ENCODE measurements at places on chromosomes 3 and 15.

DNA sequence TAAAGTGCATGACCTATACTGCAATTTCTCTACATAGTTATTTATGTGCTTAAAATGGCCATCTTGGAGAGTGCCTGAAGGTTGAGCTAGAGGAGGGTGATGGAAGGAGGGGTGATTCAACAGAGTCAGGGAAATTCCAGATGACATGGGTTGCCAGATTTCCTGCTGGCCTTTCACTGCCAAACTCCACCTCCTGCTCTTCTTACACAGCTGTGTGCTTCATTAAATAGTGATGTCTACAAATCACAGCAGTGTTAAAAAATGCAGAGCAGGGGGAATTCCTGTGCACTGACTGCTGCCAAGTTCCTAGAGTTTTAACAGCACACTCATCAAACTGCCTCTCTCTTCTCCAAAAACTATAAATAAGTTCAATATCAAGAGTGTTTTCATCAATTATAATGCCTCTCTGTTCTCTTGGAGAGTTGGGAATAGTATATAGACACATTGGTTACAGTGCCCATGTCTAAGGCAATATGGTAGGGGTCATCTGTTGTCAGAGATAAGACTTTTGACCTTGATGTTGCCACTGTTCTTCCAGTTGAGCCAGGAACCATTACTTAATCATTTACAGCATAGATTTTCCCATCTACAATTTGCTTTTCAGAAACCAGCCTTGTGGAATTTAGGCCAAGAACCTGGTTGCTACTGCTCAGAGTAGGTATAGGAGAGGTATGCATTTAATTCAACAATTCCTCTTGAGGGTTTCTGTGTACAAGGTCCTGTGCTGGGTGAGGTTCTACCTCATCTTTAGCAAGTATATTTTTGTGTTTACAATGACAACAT is 79.6 kb downstream of the TP63 start:
- DNase-seq, result no peak

- DNase-seq, result no peak
These were observed 636.2 kb downstream of the NAALADL2 start for GRCh38 chr3:175495331-175495730.

- no peak for DNase-seq
These were observed 53.5 kb downstream of the BFSP2 start for GRCh38 chr3:133453383-133453782.

DNA sequence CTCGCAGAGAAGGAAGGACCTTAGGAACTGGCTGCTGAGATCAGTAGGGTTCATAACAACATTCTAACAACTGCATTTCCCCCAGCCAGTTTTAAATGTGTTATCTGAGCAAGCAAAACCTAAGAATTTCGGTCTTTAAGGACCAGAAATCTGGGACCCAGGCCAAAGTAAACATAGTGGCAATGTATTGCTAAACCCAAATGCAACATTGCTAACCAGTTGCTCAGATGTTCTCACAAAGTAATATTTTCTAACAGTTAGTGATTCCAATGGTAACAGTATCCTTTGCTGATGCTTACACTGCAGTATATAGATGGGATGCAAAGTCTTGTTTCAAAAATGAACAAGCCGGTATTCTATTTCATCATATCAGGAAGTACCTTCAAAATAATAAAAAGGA is 254.3 kb downstream of the RYR3 start:
- DNase-seq, result no peak

DNA sequence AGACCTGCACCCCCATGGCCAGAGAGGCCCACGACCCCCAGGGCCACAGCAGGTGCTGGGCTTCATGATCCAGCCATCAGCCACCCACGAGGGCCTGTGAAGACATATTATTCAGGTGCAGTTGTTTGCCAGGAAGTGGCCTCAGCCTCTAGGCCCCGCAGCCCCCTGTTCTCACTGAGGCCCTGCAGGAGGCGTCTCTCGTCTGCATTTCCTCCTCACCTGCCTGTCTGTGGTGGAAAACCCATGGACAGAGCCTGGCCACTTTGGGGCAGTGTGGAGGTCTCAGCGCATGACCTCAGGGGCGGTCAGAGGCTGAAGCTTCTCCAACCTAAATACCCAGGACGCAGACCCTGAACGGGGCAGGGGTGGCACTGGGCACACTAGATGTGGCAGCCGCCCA is 18.6 kb downstream of the UROC1 start:
- DNase-seq, result no peak

DNA sequence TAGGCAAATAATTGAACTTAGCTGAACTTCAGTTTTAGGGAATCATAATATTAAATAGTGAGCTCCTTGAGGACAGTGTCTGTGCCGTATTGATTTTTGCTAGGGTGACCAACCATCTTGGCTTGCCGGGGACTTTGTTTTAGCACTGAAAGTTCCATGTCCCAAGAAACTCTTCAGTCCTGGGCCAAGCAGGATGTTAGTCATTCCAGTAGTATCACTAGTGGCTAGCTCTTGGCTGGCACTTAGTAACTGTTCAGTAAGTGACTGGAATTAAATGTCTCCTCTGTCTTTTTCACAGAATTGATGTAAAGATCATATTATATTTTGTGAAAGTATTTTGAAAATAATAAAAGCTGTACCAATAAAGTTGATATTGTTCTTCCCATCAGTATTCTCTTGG is 42.3 kb downstream of the RSRC1 start:
- DNase-seq, result no peak

- DNase-seq, result no peak
These were observed 32.1 kb downstream of the SEC62 start for GRCh38 chr3:169998668-169999131.

DNA sequence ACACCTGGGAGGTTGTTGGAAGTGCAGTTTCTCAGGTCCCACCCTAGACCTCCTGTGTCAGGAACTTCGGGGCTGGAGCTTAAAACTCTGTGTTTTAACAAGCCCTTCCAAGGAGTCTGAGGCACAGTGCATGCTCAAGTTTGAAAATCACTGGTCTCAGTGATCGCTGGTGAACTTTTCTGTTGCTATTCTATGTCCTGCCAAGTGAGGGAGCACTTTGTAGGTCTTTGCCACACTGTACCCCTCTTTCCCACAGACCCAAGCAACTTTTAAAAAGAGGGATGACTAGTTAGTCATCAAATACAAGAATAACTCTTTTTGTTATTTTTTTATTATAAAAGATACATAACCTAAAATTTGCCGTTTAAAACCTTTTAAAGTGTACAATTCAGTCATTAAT is 133.7 kb downstream of the AGBL1 start:
- DNase-seq, result no peak

DNA sequence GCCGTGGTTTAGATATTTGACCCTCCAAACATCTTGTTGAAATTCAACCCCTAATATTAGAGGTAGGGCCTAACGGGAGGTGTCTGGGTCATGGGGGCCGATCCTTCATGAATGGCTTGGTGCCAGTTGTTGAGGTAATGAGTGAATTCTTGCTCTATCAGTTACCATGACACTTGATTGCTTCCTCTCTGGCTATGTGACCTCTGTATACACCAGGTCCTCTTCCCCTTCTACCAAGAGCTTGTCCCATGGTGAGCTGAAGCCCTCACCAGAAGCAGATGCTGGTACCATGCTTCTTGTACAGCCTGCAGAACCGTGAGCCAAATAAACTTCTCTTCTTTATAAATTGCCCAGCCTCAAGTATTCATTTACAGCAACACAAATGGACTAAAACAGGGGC is 41.8 kb upstream of the TIPARP start:
- DNase-seq, result no peak

- DNase-seq, result peak; percentile 23
These were observed 21.4 kb upstream of the NR2C2 start for GRCh38 chr3:14925729-14926591.

GRCh38 chr3:186133980-186134379 is 25.1 kb upstream of the ETV5 start:
- no peak for DNase-seq

DNA sequence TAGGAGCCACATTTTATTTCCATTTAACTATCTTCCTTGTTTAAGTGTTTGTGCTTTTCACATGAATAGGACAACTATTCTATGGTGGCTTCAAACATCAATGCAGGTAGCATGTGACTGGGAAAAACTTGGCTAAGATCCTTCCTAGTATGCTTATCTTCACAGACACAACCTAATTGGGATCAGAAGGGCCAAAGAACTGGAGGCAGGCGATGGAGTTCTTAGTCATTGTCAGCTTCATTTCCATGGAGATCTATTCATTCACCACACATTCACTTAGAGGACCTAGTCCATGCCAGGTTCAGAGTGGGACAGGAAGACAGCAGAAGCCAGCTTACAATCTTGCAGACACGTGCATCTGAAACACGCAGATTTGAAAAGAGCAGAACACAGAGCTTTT is 277.5 kb upstream of the PPP2R3A start:
- no peak for DNase-seq

- DNase-seq, result no peak
These were observed 64.2 kb downstream of the BOC start for GRCh38 chr3:113275583-113275928.

DNA sequence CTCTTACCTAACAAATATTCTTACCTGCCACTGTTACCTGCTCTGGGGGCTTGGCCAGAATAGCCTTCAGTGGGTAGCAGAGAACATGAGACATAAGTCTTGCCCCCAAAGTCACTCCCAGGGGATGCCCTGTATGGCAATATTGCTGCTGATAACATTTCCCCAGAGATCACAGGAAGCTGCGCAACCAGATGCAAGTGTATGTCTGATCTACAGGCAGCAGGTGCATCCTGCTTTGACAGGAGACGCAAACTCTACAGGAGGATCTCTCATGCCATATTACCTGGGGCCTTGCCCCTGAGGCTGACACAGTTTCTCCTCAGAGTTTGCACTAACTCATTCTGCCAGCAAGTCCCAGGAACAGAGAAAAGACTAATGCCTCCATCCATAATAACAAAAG is 174.4 kb upstream of the LPP start:
- no peak for DNase-seq

- DNase-seq, result no peak
These were observed 13.0 kb downstream of the DNAJB8 start for GRCh38 chr3:128453501-128454309.

- no peak for DNase-seq
These were observed 34.4 kb downstream of the RYK start for GRCh38 chr3:134216191-134216764.

GRCh38 chr15:84736375-84736774 is 12.0 kb upstream of the ZNF592 start:
- no peak for DNase-seq

GRCh38 chr15:29150515-29151483 is 118.8 kb downstream of the NSMCE3 start:
- DNase-seq, result no peak

DNA sequence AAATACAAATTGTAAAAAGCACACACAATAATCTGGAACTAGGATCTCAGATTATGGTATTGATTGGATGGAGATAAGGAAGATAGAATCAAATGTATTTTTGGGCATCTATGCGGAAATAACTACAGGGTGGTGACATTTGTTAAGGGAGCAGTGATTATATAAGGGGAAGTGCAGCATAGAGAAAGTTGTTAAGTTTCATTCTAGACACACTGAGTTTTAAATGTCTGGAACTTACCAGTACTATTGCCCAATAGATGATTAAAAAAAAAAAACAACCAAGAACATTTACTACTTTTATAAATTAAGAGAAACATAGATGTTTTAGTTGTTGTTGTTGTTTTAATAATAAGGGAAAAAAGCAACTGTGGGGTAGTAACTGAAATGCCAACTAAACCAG is 32.1 kb upstream of the C3orf38 start:
- no peak for DNase-seq

- no peak for DNase-seq
These were observed 42.6 kb downstream of the CCR4 start for GRCh38 chr3:32994045-32994444.

DNA sequence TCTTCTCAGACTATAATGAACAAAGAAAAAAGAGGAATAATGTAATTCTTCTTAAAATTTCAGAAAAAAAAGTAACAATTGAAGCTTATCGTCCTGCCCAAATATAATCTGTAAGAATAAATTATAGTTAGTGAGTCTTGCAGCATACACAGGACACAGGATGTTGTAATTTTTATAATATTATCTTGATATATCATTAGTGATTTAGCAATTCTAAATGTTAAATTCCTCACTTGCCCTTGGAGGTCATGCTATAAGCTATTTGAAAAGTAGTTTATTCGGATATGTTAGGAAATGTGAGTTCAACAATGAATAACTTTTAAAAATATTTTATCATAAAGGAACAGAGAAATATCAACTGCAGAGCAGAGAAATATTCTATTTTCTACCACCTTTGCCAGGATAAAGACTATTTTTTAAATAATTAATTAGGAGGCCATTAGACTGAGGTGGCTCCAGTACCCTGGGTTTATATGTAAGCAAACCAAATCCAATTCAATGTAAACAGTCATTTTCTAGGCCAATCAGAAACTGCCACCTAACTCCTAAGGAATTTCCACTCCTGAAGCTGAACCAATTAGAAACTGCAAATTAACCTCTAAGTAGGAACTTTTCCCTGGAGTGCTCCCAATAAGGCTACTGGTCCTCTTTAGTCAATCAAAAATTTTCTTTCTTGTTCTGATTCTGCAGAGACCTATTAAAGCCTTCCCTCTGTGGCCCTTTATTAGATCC is 1109.3 kb downstream of the ROBO2 start:
- DNase-seq, result no peak

DNA sequence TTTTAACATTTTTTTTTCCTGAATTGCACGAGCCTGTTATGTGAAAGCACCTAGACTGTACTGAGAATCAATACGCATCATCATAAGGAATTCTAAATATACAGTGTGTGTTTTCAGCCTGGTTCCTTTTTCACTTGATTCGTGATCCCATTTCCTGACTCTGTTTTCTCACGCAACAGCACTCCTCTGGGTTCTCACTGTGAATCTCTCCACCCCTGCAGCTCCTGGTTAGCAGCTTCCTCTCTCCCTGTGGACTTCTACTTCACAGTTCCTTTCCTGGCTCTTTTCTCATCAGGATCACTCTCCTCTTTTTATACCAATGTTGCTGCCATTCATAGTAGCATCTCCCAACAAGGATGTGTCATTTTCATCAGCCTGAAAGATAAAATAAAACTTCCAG is 297.2 kb downstream of the CADM2 start:
- DNase-seq, result no peak

GRCh38 chr3:33941804-33942203 is 143.4 kb downstream of the PDCD6IP start:
- DNase-seq, result no peak

DNA sequence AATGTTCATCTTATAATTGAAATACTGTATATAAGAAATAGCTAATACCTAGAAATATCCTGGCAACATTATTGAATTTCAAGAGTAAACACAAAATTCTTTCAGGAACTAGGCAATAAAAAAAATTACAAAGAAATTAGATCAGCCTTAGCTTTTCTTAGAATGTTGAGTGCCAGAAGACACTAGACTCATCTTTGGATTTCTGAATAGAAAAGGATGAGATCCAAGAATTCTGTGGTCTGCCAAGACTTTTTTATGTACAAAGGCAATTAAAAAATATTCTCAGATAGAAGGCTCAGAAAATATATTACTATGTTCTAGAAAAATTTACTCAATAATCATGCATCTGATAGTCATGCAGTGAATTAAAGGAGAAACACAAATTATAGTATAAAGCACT is 294.5 kb upstream of the CDIN1 start:
- DNase-seq, result no peak

Data from NCI-H1694 treated with DMSO at 0.1 percent for 48 hours (cell line).